OCI-M1 (cell line): ENCODE measurements at places on chromosomes 5 and 9.
A peak's percentile ranks its signal among the peaks of the same experiment; 100 is the strongest.

- DNase-seq, result no peak
These were observed 45.2 kb downstream of the PIP5K1B start for GRCh38 chr9:68750255-68750654.

DNA sequence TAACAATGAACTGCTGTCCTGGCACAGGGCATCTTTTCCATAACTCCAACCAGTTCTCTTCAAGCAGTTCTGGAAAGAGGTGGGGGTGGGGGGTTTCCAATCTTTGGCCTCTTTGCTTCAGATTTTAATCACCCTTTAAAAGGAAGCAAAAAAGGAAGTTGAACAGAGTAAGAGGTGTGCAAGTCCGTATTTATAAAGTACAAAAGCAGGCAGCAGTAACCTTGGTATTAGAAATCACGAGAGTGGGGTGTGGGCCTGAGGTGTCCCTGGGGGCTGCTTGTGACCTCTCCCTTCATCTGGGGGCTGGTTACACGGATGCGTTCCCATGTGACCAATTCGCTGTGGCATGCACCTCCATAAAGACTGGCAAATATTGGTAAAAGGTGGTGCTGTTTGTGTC, 70.5 kb downstream of the PTCH1 start:
- DNase-seq, result no peak

DNA sequence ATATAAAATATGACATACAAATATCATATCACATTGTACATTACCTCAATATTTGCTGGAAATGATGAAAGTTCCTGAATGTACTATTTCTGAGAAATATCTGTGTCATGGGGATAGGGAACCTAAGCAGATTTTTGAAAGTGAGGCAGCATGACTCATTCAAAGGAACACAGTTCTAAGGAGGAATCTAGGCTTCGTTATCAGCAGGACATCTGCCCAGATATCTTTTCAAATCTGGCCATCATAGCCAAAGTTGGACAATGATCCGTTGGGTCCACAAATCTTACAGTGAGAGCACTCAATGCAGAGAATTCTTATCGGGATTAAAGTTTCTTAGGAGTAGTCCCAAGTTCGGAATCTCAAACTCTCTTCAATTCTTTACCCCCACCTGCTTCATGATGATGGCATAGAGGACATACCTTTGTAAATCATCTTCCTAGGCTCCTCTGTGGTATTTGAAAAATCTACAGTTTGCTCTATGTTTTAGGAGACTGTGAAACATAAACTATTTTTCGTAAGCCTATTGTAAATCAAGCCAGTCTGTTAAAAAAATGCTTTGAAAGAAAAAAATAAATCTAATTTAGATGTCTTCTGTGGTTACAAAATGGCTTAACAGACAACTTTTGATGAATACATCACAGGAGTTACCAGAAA, 29.4 kb upstream of the ALDH1A1 start:
- DNase-seq, result peak; percentile 54

- DNase-seq, result no peak
These were observed 73.8 kb downstream of the JAKMIP2 start for GRCh38 chr5:147708708-147709107.

DNA sequence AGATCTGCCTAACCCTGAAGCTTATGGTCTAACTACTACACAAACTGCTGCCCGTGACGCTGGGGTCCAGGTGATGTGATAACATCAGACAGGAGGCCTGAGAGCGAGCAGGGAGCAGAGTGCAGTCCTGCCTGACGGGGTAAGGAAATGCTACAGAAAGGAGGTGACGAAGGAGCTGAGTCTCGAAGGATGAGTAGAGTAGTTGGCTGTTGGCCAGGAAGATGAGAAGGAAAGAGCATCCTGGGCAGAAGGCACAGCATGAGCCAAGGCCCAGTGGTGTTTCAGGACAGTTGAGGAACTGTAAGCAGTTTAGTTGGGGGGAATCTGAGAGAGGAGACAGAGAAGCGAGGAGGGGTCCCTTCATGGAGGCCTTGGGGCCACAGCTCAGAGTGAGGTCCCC, 136.0 kb upstream of the TBC1D2 start:
- DNase-seq, result no peak

DNA sequence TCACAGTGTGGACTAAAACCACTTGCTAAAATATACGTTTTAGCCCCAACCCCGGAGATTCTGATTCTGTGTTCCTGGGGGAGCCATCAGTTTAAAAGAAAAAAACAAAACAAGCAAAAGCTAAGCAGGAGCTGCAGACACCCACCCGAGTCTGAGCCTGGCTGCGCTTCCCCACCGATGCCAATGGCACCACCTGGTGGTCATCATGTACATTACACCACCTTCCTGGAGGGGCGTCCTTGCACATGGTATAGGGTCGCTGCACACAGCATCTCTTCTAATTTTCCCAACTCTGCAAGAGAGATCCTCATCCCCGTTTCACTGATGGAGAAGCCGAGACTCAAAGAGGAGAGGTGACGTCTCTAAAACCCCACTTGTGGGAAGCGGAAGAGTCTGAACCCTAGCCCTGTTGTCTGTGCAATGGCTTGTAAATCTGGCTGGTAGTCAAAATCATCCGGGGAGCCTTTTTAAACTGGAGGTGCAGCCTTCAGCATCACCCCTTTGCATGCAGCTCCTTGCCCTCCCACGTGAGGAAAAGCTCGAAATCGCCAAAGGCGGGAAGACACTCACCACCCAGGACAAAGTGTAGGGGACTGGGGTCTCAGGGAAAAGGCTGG, 23.1 kb upstream of the CNOT6 start:
- peak; percentile 65 for DNase-seq

DNA sequence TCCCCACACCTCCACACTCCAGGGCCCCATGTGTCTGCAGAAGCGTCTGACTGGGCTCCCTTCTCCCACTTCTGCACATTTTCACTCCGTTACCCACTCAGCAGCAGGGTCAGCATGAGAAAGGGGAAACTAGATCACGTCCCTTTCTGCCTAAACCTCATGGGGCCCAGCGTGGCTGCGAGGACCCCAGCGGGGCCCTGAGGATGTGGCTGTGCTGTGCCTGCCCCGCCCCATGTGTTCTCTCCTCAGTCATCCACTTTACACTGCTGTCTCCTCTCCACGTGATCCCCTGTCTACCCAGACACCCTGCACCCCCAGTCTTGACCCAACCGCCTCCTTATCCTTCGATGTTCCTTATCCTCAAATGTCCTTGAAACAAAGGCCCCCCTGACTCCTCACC, 59.8 kb upstream of the OTULINL start:
- no peak for DNase-seq

GRCh38 chr5:65329266-65329665, 152.5 kb downstream of the ADAMTS6 start:
- no peak for DNase-seq

GRCh38 chr9:79977510-79978197, 405.9 kb downstream of the TLE4 start:
- DNase-seq, result no peak
